ENCODE measurements at places on chromosomes 4 and X.

DNA sequence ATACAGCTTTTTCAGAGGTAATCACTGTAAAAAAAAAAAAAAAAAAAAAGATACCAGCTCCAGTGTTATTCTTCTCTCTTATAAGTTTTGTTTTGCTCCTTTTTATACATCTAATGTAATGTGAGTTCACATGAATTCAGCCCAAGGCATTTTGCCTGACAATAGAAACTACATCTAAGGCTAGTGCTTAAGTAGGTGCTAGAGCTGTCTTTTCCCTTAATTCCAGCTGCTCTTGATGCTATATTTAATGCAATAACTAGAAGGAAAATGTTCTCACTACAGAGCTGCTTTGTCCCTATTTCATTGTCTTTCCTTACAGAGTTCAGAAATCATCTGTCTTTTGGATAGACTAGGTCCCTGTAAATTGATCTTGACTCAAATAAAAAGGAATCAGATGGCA lies 150.1 kb downstream of the NAA11 start:
- no peaks in the 10 kb centered on the region for H3K27me3 ChIP-seq
- no peaks in the 10 kb centered on the region for H3K36me3 ChIP-seq
- DNase-seq = no peak

DNA sequence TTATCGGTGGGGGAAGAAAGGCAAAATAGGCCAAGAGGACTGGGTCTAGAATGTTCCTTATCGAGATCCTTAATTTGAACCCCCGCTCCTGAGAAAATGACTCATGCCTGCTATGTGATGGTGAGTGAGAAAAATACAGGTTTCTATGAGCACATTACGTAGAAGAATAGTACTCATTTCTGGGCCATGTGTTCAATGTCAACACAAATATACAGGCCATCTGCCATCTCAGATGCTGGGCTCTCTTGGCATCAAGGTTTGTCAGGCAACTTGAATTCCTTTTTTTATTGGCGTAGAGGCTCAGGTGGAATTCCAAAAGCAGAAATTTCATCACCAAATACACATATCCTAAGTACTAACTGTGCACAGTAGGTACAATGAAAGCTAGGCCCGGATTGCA lies 81.4 kb upstream of the TRIM2 start:
- H3K36me3 ChIP-seq = no peaks in the 10 kb centered on the region
- no peak overlapping the region for H3K4me3 ChIP-seq
- H3K27me3 ChIP-seq = peaks cover 18% of the 10 kb centered on the region
- H3K4me1 ChIP-seq = peaks cover 12% of the 10 kb centered on the region
- H3K27ac ChIP-seq = no peak overlapping the region

DNA sequence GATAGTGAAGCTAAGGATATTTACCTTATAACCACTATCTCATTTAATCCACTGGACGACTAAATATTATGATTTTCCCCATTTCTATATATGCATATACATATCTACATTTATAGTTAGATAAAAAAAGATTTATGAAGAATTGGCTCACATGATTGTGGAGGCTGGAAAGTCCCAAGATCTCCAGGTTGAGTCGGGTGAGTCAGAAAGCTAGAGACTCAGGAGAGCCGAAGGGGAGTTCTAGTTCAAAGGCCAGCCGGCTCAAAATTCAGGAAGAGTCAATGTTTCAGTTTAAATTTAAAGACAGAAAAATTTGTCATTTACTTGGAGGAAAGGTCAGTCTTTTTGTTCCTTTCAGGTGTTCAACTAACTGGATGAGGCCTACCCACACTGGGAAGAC lies 158.2 kb upstream of the CPEB2 start:
- no peaks in the 10 kb centered on the region for H3K27me3 ChIP-seq
- DNase-seq = no peak
- no peaks in the 10 kb centered on the region for H3K4me1 ChIP-seq
- H3K36me3 ChIP-seq = no peaks in the 10 kb centered on the region
- no peak overlapping the region for H3K4me3 ChIP-seq
- no peak overlapping the region for H3K27ac ChIP-seq

DNA sequence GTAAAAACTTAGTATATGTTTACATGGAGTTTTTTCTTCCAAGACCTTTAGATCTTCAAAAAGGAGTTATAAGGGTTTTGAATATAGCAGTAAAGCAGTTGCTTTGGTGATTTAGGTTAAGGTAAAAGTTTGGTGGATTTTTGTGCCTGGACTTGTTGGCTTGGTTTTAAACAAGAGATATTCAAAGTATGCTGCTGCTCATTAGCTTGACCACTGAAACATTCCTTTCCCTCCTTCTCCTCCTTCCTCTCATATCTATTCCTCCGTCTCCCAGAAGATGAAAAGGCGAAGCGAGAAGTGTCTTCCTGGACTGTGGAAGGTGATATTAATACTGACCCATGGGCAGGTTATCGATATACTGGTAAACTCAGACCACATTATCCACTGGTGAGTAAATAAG lies 38.4 kb downstream of the METAP1 start:
- peaks cover 69% of the 10 kb centered on the region for H3K36me3 ChIP-seq
- no peak overlapping the region for H3K4me3 ChIP-seq

DNA sequence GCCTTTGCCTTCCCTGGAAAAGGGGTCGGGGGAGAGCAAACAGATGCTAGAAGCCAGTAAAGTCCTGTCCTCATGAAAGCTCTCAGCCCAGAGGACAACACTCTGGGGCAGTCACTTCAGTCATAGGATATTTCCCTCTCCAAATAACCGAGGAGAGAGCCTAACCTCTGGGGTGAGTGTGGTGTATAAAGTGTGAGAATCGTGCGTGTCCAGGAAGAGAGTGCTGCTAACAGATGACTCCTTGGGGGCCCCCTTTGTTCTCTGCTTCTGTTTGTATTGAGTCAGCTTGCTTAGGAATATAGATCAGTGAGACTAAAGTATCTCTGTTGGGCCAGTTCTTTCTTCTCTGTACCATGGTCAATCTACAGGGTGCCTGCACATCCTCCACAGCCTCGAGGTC lies 247.2 kb downstream of the PALLD start:
- no peak overlapping the region for H3K27ac ChIP-seq
- no peaks in the 10 kb centered on the region for H3K4me1 ChIP-seq
- DNase-seq = no peak
- no peak overlapping the region for H3K4me3 ChIP-seq
- H3K36me3 ChIP-seq = no peaks in the 10 kb centered on the region

DNA sequence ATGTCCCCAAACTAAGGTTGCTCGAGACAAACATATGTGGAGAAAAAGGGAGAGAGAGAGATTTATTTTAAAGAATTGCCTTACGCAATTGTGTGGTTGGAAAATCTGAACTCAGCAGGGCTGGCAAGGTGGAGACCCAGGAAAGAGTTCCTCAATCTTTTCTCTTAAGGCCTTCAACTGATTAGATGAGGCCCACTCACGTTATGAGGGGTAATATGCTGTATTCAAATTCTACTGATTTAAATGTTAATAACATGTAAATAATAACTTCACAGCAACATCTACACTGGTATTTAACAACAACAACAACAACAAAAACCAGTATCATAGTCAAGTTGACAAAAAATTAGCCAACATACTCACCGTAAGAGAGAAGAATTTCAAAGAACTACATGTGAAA lies 14.6 kb downstream of the SERPINA7 start:
- no peak overlapping the region for H3K4me3 ChIP-seq
- H3K27ac ChIP-seq = no peak overlapping the region
- no peaks in the 10 kb centered on the region for H3K4me1 ChIP-seq
- DNase-seq = no peak

DNA sequence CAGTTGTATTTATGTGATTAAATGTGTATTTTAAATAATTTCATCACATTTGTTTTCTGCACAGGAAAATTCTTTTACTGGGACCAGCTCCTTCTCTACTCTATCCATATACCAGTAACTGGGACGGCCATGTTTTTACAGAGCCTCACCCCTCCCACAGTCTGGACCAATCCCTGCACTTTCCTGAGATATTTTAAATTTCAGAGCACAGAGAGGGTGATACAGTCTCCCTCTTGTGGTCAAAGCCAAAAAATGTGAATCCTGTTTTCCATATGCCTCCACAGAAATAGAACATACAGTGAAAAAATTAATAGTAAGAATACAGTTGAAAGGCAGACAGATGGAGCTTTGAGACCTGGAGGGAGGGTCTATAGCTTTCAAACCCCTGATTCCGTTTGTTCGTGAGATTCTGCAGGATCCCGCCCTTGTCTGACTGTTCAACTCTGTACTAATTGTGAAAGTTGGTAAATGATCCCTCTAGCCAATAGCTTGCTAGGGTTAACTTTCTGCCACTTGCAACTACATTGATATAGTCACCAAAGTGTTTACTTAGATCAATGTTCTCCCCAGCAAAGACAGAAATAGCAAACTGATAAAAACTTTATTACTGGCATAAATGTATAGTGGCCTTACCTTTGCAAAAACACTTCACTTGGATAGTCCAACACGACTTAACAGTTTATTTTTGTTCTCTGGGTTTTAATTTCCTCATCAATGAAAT lies 172.2 kb downstream of the PPARGC1A start:
- H3K27me3 ChIP-seq = no peaks in the 10 kb centered on the region
- H3K36me3 ChIP-seq = no peaks in the 10 kb centered on the region
